HL-60 (cell line): ENCODE measurements at places on chromosomes 6 and 20.

DNA sequence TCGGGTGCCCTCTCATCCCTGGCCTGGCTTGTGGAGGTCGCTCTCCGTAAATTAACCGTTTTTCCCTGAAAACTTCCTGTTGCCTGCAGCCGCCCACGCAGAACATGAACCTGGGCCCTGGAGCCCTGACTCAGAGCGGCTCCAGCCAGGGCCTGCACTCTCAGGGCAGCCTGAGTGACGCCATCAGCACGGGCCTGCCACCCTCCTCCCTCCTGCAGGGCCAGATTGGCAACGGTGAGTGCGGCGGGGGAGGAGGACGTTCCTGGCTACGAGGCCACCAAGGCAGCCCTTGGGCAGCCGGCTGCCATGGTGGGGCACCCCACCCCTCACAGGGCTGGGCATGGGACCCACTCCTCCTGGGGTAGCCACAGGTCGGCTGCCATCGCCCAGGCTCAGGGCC is 17.8 kb downstream of the SS18L1 start:
- no peak for DNase-seq

DNA sequence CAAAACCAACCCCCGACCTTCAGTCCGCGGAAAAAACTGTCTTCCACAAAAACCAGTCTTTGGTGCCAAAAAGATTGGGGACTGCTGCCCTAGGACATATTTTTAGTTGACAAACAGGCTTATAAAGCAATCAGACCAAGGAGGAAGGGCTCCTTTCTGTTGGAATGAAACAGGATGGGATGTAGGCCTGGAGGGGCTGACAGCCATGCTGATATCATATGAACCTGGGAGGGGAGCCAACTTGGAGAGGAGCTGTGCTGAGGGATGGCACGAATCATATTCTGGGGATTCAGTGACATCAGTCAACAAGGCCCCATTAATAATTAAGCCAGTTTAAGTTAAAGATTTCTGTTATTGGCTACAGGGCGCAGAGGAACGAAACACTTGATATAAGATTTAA is 225.4 kb upstream of the TSHZ2 start:
- DNase-seq: no peak

DNA sequence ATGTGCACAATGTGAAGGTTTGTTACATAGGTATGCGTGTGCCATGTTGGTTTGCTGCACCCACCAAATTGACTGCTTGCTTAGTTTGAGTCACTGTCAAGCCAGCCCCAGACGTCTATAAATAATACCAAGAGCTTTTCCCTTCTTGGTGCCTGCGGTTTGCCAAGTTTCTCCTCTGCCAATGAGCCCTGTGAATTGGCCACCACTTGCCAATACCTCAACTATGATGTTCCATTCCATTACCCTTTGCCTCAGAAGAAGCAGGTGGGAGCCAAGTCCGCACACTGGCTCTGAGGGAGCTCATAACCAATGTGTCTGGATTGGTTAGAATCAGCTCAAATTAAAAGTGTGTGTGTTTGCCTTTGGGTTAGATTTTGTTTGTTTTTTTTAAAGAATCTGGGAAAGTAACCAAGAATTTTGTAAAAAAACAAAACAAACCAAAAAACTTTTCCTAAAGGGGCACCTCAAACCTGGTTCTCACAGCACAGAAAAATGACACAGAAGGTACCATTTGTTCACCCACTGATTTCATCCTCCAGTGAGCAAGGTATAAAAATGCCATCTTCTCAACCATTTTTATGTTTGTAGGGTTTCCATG is 244.7 kb upstream of the PRND start:
- DNase-seq: no peak

DNA sequence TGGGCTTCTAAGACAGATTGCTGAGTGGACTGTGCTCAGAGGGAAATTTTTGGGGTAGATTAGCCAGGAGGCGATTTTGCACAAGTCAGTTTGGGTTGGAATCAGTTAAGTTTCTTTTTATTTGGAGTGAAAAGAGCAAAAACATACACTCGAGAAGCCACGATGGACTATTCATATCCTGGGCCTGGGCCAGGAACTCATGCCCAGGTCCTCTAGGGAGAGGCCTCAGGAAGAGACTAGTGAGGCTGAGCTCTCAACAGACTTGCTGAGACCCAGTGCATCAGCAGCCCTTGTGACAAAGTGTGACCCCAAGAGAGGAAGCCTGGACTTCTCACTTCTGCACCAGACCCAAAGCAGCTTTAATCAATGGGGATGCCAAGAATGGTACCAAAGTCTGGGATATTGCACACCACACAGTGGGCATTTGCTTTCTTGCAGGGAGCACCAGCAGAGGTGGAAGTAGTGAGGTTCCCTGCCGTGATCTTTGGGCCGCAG is 61.6 kb upstream of the MAFB start:
- DNase-seq: no peak

GRCh38 chr6:3456395-3456897 is 404 bp downstream of the SLC22A23 start:
- no peak for DNase-seq

- peak; percentile 42 for DNase-seq
These were observed 54.9 kb downstream of the TAF4 start for GRCh38 chr20:62010551-62011402.

DNA sequence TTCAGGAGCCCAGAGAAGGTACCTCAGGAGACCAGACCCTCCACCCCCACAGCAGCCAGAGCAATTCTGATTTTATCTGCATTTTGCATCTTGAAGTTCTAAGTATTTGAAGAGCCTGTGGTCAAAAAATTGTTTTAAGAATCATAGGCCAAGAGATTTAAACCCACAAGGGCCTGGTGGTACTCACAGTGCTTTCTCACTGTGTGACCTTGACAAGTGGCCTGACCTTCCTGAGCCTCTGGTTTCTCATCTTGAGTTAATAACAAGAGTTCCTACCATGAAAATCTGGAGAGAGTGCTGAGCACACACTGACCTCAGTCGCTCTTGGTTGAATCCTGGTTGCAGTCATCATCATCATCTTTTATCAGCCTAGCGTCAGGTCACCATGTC is 45.4 kb upstream of the ID1 start:
- DNase-seq: no peak

- no peak for DNase-seq
These were observed 23.9 kb upstream of the SPTLC3 start for GRCh38 chr20:12984863-12985262.

GRCh38 chr20:59214073-59214472 is 50.5 kb downstream of the ZNF831 start:
- DNase-seq: no peak

DNA sequence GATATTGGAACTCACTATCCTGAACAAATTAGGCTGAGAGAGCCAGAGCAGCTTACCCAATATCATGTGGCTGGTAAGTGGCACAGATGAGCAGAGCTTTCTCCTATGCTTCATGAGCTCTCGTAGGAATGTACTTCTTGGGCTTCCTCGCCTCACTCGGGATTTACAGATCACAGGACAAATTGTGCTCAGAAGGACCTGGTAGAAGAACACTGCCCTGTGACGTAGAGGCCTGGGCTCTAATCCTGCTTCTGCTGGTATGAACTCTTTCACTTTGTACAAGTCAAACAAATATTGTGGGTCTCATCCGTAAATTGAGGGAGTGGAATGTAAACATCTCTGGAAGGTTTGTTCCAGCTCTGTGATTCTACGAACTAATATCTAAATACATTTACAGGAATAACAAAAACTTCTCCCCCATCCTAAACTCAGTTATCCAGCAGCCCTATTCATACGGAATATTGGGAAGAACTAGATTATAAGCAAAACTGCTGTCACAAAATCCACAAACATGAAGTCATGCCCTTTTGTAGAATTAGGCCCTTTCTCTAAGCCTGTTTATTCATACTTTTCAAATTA is 187.6 kb downstream of the CLIC5 start:
- DNase-seq: no peak

- no peak for DNase-seq
These were observed 6.2 kb downstream of the ITCH start for GRCh38 chr20:34369265-34369664.

DNA sequence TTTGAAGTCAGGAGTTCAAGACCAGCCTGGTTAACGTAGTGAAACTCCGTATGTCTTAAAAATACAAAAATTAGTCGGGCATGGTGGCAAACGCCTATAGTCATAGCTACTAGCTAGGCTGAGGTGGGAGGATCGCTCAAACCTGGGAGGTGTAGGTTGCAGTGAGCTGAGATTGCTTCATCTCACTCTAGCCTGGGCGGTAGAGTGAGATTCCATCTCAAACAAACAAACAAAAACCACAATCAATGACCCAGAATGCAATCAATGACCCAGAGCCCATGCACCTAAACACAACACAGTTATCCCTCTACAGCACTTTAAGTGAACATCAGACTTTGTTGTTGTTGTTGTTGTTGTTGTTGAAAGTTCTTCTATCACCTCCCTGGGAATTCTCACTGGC is 77.9 kb downstream of the MYB start:
- DNase-seq: no peak

GRCh38 chr6:35510916-35511561 is 1.7 kb downstream of the TULP1 start:
- no peak for DNase-seq
